ENCODE measurements at places on chromosomes 12 and 14.

GRCh38 chr14:95697764-95698163, 11.5 kb downstream of the TCL1B start:
- no peak for DNase-seq

GRCh38 chr12:97301576-97301975, 161.0 kb upstream of the RMST start:
- no peak for DNase-seq

DNA sequence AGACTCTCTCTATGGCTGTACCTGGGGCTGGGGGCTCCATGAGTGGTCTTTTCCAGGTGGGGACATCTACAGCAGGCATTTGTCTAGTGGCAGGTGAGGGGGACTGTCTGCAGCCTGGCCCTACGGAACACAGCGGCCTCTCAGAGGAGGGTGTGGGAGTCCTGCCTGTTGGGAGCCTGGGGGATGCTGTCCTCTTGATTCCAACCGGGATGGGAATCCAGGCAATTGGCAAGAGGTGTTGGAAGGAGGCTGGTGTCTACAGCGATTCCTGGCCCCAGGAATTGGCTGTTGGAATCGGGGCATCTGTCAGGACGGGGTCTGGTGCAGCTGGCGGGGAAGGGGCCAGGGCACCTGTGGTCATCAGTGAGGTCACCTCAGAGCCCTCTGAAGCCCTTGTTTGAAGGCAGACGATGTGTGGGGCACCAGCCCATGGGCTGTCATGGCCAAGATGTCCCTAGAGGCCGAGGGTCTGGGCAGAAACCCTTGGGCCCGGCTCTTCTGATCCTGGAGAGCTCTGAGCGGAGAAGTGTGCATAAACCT, 386.3 kb downstream of the TMEM121 start:
- no peak for DNase-seq

DNA sequence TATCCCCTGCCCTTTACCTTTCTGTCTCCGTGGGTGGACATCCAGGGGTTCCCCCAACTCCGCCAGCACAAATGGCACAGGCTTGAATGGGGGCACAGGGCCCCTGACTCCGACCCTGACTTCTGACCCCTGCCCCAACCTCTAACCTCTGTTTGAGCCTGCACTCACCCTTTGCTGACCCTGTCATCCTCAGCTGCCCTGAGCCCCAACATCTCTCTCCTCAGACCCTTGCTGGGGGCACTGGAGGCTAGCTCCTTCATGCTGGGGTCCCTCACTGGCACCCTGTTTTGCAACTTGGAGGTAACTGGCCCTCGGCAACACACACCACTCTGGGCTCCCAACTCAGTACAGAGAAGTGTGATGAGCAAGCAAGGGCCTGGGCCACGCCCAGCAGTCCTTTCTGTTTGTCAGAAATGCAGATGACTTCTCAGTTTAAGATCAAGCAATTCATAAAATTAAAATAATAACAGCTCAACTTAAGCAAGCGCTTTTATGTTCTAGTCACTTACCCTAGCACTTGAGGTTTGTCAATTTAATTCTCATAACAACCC, 2.1 kb downstream of the IFI27 start:
- DNase-seq, result no peak

DNA sequence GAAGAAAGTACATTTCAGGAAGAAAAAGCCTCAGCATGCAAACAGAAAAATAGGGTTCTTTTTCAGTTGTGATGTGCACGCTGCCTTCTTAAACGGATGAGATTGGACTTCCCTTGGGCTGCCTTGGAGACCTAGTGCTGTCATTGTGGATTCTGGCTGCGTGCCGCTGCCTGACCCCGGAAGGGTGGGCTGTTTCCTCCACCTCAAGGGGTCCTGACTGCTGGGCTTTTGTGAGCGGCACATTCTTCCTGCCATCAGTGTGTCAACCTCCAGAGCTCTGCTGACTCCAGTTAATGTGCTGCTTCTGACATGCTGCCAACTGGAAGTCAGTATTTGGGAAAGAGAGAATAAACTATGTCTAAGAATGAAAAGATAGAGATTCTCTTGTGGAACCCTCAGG, 25.1 kb downstream of the CCNK start:
- DNase-seq, result no peak

- no peak for DNase-seq
Measured at GRCh38 chr12:115057445-115057844, 373.5 kb upstream of the TBX3 start.

- DNase-seq, result no peak
Measured at GRCh38 chr12:25352083-25352918, 101.6 kb upstream of the KRAS start.

- DNase-seq, result no peak
Measured at GRCh38 chr12:24356240-24356804, 406.9 kb upstream of the SOX5 start.

DNA sequence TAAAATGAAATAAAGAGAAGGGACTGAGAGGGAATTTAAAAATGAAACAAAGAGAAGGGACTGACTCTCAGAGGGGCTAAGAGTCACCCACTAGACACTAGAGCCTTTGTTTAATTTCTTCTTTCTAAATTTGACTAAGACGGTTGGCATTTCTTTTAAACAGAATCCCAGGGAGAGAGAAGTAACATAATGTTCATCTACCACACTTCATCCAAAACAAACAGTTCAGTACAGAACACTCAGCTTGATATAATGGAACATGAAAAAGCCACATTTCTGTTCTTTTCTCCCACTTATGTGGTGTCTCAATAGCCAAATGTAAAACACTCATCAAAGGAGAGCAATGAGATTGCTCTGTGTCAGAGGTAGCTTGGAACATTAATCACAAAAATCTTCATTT, 10.1 kb upstream of the NT5DC3 start:
- no peak for DNase-seq

DNA sequence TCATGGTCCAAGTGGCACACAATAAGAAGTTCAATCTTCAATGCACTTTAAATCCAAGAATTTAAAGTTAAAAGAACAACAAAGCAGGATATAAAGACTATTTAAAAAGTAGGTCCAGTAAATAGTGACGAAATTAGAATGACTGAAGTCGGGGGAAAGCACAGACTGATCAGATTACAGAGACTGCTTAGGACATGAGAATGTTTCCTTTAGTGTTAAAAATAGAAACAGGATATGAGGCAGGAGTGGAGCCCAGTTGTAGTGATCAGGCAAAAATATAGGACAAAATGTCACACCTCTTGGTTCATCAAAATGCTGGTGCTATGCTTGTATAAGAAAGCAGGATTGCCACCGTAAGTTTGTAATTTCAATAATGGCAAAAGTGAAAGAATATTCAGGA, 52.2 kb upstream of the CD163 start:
- no peak for DNase-seq

Measured in NCI-H1105 (cell line).